Activated CD4-positive, alpha-beta memory T cell treated with anti-CD3 and anti-CD28 coated beads, Interleukin-2, amount 10 ng/mL, durations not matched to agents 7 days and 5 days (primary cell): ENCODE measurements at places on chromosomes 4 and X. TPM values are rescaled to one million over a fixed set of nuclear protein-coding genes. Genes with fewer than 3 reads are reported as not detected.

ABCG2 gene
- 1.0 TPM for total RNA-seq

PPARGC1A gene
- total RNA-seq: not detected

FMR1NB gene
- not detected for total RNA-seq

- no peak overlapping the region for H3K4me3 ChIP-seq
- H3K4me1 ChIP-seq: no peaks in the 10 kb centered on the region
- H3K27ac ChIP-seq: no peak overlapping the region
- H3K36me3 ChIP-seq: no peaks in the 10 kb centered on the region
Observed at GRCh38 chrX:63889001-63889400, 104.0 kb upstream of the ARHGEF9 start.

DNA sequence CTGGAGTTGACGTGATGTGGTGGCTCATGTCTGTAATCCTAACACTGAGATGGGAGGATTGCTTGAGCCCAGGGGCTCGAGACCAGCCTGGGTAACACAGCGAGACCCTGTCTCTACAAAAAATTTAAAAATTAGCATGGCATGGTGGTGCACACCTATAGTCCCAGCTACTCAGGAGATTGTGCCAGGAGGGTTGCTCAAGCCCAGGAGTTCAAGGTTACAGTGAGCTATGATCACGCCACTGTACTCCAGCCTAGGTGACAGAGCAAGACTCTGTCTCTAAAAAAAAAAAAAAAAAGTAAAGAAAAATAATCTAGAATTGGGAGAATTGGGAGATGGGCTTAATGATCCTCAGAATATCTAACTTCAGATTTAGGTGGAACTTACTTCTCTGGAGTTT lies 51.1 kb downstream of the MSN start:
- H3K4me1 ChIP-seq: peaks cover 92% of the 10 kb centered on the region
- DNase-seq: no peak
- no peak overlapping the region for H3K27ac ChIP-seq
- H3K4me3 ChIP-seq: no peak overlapping the region
